ENCODE measurements at places on chromosomes 5 and 9.

DNA sequence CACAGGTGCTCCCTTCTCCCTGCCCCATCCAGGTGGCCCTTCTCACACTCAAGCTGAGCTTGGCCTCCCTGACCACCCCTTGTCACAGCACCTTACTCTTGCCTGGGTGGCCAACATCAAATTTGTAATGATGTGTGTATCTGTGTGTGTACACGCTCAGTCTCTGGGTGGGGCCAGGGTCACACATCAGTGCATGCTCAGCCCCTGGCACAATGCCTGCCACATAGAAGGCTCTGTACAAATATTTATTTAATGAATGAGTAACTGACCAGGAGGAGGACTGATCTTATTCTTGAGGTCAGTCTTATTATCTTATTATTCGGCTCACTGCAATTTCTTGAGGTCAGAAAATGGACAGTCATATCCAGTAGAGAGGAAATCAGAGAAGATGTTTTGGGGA, 41.3 kb upstream of the HAND1 start:
- no peak for ATAC-seq

GRCh38 chr5:101045689-101046088, 142.6 kb upstream of the ST8SIA4 start:
- no peak for ATAC-seq

DNA sequence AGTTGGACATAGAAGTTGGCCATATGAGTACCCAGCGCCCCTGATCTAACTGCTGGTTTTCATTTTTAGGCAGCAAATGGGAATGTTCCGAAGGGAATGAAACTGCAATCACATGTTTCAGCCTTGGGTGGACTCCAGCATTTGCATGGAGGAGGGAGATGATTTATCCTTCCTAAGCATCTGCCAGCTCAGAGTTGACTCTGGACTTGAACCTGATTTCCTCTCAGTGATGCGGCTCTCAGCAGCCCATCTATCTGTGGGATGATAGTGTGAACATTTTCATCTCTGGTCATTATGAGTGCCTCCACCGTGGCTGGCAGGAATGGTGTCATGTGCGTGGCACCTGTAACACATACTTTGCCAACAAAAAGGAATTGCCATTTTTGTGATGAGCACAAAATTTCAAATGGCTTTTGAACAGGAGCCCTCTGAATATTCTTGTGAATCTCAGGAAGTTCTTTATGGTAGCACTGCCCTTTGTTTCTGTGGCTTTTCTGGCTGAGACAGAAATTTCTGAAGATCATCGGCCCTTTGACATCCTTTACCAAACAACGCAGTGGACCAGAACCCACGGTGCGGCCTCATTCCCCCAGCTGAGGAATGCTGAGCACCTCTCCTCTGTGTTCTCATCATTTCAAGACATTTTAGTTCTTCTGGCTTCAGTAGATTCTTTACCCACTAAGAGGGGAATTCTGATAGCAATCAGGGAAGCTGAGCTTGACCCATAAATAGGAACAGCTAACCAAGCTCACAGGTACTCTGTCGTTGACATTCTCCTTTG, 28.5 kb downstream of the FUBP3 start:
- no peak for ATAC-seq

DNA sequence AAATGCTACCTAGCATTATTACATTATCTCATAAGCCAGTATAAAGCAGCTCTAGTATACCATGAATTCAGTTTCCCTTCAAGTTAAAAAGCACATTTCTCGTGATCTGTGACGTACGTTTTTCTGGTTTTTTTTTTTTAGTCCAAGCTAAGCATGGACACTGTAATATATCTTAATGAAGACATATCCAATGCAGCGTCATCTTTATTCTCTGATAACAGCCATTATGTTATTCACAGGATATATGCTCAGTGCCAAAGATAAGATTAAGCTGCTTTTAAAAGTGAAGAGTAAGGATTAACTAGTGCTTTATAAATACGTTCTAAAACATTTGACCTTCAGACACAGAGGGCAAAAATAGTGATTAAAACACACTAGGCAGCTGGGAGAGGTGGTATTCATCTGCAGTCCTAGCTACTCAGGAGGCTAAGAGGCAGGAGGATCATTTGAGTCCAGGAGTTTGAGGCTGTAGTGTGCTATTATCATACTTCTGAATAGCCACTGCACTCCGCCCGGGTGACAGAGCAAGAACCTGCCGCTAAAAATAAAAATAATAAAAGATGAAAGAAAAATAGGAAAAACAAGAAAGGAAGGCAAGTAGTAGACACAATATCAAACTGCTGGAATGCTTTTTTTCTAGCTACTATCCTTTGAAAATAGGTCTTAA, 7.7 kb downstream of the CSNK1A1 start:
- no peak for ATAC-seq

- ATAC-seq: no peak
Measured at GRCh38 chr5:159906943-159907342, 9.3 kb upstream of the ADRA1B start.

DNA sequence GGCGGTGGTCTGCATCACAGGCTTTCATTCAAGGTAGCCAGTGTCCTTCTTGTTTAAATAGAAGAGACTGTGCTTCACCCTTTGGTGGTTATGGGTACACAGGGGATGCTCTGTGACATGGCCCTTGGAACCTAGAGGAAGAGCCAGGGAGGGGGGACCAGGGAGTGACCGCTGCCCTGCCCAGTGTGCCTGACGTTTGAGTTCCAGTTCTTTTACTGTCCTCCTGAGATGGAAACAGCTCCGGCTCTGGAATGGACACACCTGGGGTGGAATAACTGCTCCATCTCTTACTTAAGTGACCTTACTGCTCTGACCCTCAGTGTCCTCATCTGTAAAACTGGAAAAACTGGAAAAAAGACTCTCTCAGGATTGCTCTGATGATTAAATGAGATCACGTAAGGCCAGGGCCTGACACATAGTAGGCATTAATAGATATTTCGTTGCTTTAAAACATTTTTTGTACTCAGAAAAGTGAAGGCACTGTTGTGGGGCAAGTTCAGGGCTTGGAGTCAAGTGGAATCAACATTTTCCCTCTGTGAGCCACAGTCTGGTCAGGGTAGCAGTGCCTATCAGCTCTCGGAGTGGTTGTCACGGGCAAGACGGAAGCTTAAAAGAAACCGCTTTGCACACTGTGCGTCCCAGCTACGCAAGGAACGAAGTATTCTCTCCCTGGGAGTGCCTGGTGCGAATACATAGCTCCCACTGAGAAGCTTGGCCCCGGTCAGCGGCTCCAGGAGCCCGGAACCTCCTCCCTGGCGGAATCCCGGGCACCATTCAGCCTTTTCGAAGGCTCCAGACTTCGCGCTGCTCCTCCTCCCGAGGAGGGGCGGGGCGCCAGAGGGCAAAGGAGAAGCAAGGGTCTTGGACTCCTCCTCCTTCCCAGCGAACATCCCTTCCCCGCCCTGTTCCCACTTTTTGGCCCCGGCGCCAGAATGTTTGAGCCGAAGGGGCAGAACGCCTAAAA, 5.8 kb downstream of the POU4F3 start:
- ATAC-seq: no peak

GRCh38 chr9:106893088-106893487, 30.1 kb downstream of the ZNF462 start:
- ATAC-seq: no peak

DNA sequence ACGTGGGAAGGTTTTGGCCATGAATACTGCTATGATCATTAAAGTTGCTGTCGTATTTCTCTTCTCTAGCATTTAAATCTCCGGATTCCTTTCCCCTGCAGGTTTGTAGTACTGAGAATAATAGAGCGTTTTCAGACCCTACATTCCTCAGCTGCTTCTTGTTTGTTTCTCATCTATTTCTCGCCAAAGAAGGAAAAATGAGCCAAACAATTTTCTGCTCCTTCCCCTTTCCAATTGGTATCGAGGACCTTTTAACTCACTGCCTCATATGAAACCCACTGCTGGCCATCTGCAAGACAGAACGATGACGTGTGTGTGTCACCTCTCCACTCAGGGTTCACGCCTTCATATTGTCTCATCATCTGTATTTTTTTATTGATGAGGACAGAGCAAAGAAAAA, 689.4 kb upstream of the WWC1 start:
- ATAC-seq: no peak

Measured in activated CD4-positive, CD25-positive, alpha-beta regulatory T cell treated with anti-CD3 and anti-CD28 coated beads, Interleukin-2, amount 50 U/mL, for 24 hours (primary cell).